Activated CD4-positive, alpha-beta T cell treated with anti-CD3 and anti-CD28 coated beads, Interleukin-2, Interleukin-6, amounts not matched to agents 100 ng/mL and 50 ng/mL, durations not matched to agents 16 hours and 8 hours (primary cell): ENCODE measurements at places on chromosomes 5 and 9.

DNA sequence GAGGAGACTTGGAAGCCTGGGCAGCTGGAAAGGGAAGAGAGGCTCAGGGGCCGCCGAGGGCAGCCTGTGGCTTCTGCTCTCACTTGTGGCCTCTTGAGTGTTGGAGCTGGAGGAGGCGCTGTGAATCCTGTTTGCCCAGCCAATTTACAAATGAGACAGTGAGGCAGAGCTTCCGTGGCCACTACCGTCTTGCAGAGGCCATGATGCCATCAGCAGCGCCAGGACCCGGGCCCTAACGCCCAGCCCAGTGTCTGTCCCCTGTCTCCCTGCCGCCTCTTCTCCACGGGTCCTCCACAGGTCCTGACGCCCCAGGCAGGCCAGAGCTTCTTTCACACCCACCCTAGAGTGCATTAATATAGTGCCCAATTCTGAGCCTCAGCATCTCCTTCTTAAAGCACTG lies 172.8 kb downstream of the GOLPH3 start:
- DNase-seq = no peak

- no peak for DNase-seq
These were observed 204.2 kb downstream of the TAF11L14 start for GRCh38 chr5:17838469-17838868.

- DNase-seq = no peak
These were observed 12.0 kb downstream of the RALGDS start for GRCh38 chr9:133108794-133109641.

- no peak for DNase-seq
These were observed 99.9 kb downstream of the MACIR start for GRCh38 chr5:103358305-103358995.

GRCh38 chr5:76548525-76549229 lies 74.5 kb downstream of the F2RL2 start:
- peak; percentile 14 for DNase-seq

- DNase-seq = no peak
These were observed 423.8 kb upstream of the SLC30A5 start for GRCh38 chr5:68669864-68670575.

DNA sequence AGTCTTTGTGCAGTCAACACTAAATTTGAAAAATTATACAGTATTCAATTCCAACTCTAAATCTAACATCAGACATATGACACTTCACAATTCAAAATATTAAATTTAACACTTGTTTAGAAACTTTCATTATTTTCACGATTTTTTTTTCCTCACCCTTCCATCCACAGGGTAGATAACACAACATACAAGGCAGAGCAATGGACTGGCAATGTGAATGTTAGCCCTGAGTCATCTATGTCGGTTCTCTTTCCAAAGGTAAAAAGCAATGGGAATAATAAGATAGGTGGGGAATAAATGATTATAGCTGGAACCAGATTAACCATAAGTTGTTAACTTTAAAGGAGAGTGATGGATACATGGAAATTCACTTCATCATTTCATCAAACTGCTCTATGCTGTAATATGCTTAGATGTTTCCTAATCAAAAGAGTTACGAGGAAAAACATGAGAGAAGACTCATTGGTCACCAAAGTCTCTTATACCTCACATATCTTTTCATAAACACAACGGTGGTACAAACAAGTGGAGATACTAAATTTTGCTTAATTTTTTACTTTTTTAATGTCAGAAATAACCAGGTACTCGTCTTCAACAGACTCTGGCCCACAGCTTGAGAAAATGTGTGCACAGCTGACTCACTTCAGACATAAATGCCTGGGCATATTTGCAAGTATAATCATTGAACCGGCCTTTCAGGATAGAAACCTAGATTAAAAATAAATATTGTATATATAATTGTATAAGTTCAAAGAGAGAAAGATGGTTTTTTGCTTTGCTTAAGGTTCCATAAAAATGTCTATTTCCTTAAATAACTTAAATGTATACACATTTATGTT lies 23.0 kb downstream of the RFX3 start:
- DNase-seq = no peak

DNA sequence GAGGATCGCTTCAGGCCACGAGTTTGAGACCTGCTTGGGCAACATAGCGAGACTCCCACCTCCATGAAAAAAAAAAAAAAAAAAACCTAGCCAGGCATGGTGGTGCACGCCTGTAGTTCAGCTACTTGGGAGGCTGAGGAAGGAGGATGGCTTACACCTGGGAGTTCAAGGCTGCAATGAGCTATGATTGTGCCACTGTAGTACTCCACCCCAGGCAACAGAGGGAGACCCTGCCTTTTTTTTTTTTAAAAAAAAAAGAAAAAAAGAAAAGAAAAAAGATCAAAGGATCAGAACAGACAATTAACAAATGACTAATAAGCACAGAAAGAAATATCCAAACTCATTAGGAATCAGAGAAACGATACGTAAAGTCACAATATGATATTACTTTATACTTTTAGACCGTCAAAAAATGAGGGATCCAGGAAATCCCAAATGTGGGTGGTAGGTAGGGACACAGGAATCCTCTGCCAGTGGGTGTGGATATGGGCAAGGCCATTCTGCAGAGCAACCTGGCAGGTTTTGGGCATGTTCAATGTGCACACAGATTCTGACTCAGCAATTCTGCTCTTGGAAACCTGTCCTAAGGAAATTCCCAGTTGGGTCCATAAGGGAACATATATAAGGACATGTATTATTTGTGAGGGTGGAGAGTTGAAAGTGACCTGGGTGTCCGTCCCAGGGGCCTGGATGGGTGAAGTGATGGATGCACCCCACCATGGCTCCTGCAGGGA lies 144.7 kb upstream of the TBC1D2 start:
- DNase-seq = no peak

DNA sequence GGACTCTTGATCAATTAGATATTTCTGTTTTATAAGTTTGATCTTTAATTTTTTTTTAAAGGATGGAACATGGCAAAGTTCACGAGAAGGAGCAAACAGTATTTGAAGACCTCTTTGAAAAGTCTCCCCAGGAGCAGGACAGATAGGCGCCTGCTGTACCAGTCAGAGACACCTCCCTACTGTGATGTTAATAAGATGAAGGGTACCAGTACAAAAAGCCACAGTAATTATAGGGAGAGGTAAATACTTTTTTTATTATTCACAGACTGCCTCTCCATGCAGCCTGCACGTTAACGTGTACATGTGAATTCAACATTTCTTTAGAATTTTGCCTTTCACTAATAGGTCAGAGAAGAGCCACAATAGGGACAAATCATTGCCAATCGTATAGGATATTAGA lies 146.5 kb upstream of the CDH6 start:
- no peak for DNase-seq

- no peak for DNase-seq
These were observed 6.5 kb downstream of the NTNG2 start for GRCh38 chr9:132168347-132168746.

DNA sequence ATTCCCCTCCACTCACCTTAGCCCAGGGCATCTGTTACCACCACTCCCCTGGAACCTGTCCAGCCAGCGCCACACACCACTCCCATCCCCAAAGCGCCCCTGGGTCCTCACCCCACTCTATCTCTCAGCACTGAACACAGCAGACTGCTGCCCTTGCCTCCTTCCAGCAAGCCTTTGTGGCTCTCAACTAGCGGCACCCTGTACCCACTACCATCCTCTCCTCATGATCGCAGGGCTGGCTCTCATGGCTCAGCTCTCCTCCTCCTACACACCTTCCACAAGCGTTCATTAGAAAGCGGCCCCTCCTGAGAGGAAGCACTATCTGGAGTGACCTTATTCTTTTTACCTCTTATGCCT lies 13.3 kb upstream of the BASP1 start:
- DNase-seq = no peak

DNA sequence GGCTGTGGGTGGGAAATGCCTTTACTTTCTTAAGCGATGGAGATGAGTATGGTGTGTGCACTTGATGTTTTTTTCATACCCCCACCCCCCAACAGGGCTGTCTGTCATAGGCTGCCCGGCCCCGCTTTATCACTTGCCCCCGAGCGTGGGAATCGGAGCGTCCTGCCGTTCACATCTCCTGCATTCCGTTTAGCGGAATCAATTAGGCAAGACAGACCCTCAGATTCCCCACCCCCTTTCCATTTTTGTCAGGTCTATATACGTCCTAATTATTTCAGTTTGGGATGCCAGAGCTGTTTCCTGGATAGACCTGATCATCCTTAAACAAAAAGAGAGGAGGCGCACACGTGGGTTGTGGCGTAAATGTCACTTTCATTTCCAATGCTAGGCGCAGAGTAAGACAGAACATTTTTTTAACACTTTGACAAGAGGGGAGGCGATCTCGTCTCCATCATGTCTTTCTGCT lies 217.2 kb downstream of the MEF2C start:
- no peak for DNase-seq

DNA sequence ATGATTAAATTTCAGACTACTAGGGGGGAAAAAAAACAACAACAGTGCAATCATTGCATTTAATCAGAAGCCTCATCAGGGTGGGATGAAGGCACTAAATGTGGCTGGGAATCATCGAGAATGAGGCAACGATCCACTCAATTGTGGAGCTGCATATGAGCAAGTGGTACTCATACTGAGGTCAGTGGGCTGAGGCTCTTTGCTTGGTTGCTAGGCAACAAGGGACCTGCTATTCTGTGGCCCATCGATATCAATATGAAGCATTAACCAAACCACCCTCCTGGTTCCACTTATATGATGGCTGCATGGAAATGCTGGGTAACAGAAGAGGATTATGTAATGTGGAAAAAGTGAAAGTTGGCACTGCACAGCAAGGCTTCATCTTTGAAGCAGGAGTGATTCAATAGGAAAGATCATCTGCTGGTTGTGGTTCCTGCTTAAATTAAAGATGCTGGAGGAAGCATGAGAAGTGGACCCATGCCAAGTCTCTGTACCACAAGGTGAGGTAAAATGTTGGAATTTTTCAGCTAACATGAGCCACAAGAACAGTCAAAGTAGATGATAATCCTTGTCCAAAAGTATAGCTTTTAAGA lies 159.8 kb upstream of the HMHB1 start:
- DNase-seq = peak; percentile 66

- DNase-seq = peak; percentile 50
These were observed 202.6 kb upstream of the MAP3K1 start for GRCh38 chr5:56612759-56613158.

GRCh38 chr9:133154097-133154989 lies 9.4 kb downstream of the GBGT1 start:
- DNase-seq = no peak

DNA sequence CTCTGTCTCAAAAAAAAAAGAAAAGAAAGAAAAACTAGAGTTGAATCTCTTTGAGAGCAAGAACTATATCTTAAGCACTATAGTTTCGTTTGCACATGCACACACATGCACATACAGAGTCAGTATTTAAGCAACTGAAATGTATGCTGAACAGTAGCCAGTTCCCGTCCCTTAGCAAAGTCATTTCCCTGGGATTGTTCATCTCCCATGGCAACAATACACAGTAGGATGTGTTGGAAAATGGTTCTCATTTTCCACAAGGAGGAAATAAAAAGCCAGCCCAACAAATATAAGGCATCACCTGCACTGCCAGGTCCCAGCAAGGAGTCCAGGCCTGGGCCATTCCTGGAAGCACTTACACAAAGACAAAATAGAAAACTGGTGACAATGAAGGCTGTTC lies 4.2 kb upstream of the ZNF346 start:
- DNase-seq = no peak

DNA sequence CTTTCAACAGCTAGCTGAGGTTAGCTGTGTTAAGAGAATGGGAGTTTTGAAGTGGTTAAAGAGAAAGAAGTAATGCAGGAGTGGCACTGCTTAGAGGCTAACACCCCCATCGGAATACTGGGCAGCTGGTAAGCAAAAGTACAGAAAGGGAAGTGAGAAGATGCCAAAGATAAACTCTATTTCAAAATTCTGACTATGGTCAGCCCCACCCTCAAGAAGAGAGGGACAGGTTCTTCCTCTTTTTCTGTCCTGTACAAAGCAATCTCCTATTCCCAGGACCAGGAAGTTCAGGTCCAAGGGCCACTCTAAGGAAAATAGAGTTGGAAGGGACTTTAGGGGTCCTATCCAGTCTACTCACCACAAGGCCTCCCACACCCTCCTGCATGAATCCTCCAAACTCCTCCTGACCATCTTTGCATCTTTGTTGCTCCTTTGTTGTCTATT lies 45.9 kb upstream of the JAK2 start:
- DNase-seq = peak; percentile 66

DNA sequence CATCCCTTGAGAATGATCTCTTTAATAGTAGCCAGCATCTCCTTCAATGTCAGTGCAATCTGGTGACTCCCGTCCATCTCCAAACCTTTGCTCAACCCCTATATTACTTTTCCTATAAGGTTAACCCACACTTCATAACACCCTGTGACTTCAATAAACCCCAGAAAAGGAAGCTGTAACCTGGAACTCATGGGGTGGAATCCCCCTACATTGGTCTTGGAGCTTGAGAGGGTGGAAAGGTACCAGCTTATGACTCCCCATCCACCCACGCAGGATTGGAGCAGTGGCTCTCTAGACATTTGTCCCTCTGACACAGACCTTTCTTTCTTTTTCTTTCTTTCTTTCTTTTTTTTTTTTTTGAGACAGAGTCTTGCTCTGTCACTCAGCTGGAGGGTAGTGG lies 54.7 kb upstream of the ZFR start:
- no peak for DNase-seq

- DNase-seq = no peak
These were observed 441.5 kb downstream of the CDH18 start for GRCh38 chr5:19546521-19546920.

- DNase-seq = no peak
These were observed 66.1 kb downstream of the FBXL17 start for GRCh38 chr5:108315829-108316228.

DNA sequence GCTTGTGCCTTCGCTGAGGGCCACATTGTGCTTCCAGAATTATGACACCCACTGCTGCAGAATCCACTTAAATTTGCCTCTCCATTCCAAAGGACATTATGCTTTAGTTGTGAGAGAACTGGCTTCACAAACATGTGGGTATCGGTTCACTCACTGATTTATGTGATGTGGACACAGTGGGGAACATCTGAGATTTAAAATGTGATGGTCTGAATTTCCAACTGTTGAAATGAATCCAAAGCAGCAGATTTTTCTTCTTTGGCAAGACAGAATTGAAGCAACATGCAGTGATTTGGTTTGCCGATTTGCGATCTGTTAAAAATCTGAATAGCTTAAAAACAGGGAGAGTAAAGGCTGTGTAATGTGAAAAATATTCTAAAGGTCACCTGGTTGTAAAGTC lies 20.3 kb downstream of the PCSK5 start:
- DNase-seq = no peak

DNA sequence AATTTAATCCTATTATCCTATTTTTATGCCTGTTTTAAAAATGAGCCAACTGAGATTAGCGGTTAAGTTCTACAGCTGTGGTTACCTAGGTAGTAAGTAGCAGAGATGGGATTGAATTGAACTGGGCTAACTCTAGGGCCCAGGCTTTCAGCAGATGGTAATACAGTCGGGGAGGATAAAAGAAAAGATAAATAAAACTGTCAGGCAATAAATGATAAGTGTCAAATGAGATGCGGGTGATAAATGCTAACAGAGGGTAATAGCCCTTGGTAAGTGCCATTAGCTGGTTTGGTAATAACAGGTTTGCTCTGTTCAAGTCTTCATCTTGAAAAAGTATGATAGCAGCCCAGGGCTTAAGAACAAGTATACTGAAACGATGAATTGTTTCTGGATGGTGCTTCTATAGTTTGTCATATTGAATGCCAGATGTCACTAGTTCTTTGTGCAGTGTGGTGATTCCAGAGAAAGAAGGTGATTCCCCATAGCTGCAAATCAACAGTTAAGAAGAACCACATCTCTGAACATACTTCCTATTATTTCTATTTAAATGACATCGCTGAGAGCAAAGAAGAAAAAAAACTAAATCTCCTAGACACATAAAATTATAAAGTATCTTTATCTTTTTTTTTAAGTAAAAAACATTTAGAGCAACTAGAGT lies 360.8 kb upstream of the PANK3 start:
- DNase-seq = no peak

GRCh38 chr9:105835721-105836120 lies 141.4 kb downstream of the TMEM38B start:
- DNase-seq = no peak
